ENCODE measurements at places on chromosomes 11 and 22. TPM values are rescaled to one million over a fixed set of nuclear protein-coding genes. Genes with fewer than 3 reads are reported as not detected.

DNA sequence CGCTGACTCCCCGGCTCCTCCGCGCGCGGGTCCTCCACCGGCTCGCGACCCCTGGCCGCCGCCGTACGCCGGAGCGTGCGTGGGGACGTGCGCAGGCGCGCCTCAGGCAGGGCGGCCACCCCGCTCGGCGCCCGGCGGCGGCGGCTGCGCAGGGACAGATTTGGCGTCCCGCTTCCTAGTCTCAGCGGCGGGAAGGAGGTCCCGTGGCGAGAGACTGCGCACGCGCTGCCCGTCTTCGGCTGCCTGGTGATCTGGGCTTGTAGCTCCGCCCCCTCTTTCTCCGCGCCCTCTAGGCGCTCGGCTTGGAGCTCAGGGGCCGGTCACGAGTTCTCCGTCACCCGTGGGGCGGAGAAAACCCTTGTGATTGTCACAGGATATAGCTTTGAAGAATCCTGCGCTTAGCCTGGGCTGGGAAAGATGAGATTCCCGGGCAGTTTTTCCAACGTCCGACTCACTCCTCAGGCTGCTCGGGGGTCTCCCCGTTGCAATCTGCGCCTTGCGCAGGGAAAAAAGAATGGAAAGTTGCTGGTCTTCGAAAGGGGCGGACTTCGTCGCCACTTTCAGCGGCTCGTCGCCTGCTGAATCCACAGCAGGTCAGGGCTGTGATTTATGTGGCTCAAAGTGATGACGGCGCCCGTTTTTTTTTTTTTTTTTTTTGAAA lies at the start of gene PATL1:
Gene PATL1 (minus strand): TSS at position 88 of the 661 bp plus-strand sequence. CDS start 142 bp downstream, outside the sequence.
- peak; percentile 98 for DNase-seq

- no peak for DNase-seq
These were observed 18.1 kb upstream of the INCENP start for GRCh38 chr11:62105667-62106191.

- no peak for DNase-seq
These were observed 19.4 kb upstream of the TMPRSS4 start for GRCh38 chr11:118057251-118058145.

IGLL1 gene
- 171 TPM for total RNA-seq

DNA sequence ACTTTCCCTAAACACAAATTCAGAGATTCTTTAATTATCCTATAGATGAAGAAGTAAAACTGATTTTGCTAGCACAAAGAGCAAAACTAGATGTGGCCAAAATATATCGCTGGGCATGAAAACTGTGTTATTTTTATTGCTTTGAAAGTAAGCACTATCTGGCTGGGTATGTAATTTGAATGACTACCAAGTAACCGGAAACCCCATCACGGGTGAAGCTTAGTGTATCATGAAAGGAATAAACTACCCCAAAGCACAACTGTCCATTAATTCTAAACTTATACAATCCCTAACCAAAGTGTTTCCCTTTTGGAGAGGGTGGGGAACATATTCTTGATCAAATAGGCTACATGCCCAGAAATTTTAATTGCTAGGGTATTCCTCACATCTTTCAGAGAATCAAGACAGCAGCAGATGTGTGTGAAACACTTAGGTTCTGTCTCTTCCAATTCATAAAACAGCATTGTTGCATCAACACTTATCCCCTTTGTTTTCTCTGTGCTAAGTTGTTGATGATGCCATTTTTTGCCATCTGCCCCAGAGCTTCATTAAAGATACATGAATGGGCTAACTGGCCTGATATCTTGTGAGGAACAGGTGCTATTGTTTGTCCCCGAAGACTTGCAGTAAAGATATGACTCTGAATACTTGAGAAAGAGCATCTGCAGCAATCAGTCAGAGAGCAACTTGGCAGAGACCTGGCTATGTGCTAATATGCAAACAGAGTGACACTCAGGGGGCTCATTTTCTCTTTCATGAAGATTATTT lies 238.2 kb downstream of the SOX6 start:
- DNase-seq: no peak

DNA sequence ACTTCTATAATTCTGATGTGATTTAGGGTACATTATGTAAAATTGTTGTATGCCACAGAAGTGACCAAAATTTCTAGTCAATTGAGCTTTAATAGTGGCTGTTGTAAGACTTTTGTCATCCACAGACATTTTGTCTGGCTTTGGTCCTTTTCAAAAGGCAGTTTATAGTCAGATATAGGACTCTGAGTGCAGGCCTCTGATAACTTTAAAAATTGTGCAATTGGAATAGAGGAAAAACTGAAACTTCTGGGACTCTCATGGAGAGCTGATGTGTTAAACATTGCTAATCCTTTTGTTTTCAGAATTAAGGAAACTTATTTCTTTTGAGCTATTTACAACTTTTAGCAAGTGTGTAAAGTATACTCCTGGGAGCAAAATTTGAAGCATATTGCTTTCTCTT lies 9.0 kb upstream of the MRPL17 start:
- no peak for DNase-seq

APOA4 gene
- not detected for total RNA-seq

- no peak for DNase-seq
These were observed 762.8 kb downstream of the BRD1 start for GRCh38 chr22:49064836-49065235.

GGT1 gene
- 36.4 TPM for total RNA-seq

GUCY1A2 gene
- 0.04 TPM for total RNA-seq

GRCh38 chr11:76806608-76807205 lies 23.6 kb downstream of the TSKU start:
- DNase-seq: no peak

DNA sequence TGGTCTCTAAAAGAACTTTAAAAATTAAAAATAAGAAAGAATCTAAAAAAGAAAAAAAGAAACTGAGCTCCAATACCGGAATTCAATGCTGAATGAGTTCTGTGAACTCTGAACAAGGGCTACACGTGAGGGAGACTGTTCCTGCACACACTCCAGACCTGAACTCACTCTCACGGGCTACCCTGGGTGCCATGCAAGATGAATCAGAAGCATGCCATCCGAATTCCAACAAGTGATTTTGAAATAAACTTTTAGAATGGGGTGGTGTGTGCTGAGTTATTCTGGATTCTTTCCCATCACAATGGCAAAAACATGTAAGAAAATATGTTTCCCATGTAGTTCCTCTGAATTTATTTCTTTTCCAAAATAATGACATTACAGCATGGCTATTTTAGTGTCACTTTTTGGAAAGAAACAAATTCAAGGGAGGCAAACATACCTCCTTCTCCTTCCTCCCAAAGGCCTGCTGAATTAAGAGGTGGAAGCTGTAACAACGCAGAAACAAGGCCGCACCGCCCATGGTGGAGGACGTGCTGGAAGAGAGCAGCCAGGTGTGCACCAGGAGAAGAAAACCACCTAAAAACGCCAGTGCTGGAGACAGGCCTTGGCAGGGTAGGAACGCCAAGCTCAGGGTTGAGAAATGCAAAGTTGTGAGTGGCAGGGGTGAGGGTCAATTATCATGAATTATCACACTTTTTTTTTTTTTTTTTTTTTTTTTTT lies 63.2 kb upstream of the ARFGAP3 start:
- DNase-seq: no peak

GRCh38 chr11:119361056-119361787 lies 14.7 kb upstream of the MFRP start:
- DNase-seq: peak; percentile 83

C1QTNF5 gene
- not detected for total RNA-seq

TXNRD2 gene
- total RNA-seq: 7.0 TPM

MUC6 gene
- not detected for total RNA-seq

DNA sequence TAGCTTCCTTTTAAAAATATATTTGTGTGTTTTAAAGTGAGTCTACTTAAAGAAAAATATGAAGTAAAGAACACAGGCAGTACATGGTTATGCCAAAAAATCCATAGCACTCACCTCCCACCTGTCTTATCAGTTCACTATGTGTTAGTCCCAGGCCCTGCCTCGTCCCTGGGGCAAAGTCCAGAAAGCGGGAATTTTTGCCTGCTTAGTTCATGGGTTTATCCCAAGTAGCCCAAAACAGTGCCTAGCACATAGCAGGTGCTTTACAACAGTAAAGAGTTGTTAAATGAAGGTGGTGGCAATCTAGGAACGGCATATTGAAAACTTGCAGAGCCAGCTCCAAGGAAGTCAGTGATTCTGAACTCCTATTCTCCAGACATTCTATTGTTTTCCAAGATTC lies 154.0 kb downstream of the MN1 start:
- no peak for DNase-seq

SYT7 gene
- total RNA-seq: not detected

- peak; percentile 99 for DNase-seq
These were observed at the start of gene GANAB for GRCh38 chr11:62645946-62646824. GANAB (minus strand) TSS chr11:62646613; CDS start chr11:62646599, 14 bp downstream.

OR51S1 gene
- not detected for total RNA-seq

- DNase-seq: no peak
These were observed 177.7 kb downstream of the SNX19 start for GRCh38 chr11:130738611-130739010.

TSPAN32 gene
- not detected for total RNA-seq

DNA sequence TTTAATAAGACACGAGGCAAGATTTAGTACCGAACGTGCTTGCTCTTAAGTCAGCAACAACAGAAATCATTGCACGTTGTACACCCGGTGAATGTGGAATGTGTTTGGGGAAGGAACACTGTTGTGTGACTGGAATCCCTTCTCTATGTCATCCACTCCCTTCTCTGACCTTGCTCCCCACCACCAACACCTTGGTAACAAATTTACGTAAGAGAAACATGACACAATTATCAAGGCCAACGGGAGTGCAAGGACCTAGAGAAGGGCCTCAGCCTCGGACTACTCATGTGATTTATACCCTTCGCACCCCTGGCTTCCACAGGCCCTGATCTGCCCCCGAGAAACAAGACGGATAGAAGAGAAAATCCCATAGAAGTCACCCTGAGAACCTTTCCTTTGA lies 236.2 kb downstream of the LARGE1 start:
- DNase-seq: no peak

PATE2 gene
- total RNA-seq: not detected

GTSE1 gene
- total RNA-seq: 15.3 TPM

DNA sequence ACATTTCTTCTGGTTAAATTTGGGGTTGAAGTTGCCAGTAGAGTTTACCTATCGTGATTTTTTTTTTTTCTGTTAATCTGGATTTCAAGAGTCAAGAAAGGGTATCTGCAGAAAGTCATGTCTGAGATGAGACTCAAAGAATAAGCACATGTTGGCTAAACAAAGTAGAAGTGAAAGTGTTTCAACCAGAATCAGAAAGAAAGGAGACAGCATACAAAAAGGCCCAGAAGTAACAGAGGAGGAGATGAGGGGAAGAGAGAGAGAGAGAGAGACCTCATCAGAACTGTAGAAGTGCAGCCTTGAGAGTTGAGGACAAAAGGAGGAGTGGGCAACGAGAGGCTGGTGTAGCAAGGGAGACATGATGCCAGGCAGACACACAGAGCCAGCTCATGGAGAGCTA lies 54.9 kb downstream of the SVIP start:
- no peak for DNase-seq

DNA sequence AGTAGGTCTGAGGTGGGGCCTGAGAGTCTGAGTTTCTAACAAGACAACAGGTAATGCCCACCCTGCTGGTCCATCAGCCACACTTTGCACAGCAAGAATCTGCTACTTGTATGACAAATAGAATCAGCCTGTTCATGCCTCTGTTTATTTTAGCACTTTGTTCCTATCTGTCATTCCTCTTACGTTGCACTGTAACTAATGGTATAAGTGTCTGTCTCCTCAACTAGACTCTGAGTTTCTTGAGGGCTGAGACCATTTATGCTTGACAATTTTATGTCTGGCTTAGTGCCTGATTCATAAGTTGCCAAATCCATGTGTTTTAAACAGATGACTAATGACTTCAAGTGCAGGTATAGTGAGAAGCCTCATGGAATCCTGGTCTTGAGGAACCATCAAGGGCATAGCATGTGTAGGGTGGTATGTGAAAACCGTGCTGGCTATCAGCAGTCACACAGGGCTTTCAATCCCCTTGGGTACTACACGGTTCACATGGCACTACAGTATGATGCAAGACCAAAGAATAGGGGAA lies 209.7 kb downstream of the C11orf91 start:
- DNase-seq: no peak

GRCh38 chr22:25449781-25450317 lies 114.6 kb upstream of the GRK3 start:
- no peak for DNase-seq

GRCh38 chr11:69368119-69368880 lies 74.3 kb downstream of the MYEOV start:
- DNase-seq: no peak

GRCh38 chr11:1303973-1304372 lies 5.5 kb downstream of the TOLLIP start:
- DNase-seq: no peak

ANO3 gene
- not detected for total RNA-seq

EHF gene
- not detected for total RNA-seq

DNA sequence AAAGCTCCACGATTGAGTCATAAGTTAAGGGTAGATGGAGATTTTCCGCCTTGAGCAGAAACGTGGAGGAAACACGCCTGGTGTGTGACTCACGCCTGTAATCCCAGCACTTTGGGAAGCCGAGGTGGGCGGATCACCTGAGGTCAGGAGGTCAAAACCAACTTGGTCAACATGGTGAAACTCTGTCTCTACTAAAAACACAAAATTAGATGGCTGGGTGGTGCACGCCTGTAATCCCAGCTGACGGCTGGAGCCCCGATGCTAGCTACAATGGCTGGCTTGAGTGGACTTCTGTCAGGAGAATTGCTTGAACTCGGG lies 17.3 kb upstream of the DGCR8 start:
- DNase-seq: no peak

- peak; percentile 49 for DNase-seq
These were observed 41.1 kb downstream of the OR10A6 start for GRCh38 chr11:7889985-7890384.

- no peak for DNase-seq
These were observed 56.7 kb upstream of the PTPRJ start for GRCh38 chr11:47923667-47924066.

DNA sequence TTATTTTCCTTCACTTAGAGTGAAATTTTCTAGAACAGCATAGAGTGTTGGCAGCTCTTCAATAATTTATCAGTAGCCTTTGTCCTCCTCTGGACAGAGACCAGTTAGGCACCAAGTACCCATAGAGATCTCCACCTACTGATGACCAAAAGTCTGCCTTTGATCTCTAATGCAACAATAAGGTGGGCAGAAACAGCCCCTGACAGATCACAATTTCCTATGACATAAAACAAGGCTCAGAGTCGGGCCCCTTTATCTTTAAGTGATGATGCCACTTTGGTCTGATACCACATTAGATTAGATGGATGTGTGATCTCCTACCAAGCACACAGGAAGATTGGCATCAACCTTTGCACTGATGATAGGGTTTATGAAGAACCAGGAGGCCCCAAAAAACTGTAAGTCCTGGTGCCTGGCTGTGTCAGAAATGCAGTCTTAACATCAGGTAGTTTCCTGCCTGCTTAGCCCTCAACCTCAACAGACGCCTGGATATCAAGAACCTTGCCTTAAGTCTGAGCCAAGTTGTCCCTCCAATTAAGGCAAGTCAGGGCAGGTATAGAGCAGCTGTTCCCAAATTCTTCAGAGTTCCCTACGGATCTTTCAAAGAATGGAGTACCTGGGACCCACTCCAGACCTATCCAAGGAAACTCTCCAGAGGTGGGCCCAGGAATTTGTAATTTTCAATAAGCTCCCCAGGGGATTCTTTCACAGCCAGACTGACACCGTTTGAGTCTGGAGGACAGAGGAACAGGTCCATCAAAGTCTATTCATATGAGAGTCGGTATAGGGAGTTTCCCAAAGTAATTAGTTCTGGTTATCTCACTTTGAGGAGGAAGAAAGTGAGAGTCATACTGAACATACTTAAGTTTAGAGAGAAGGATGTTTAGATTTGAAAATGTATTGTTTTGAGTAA lies 30.6 kb upstream of the TMPRSS4 start:
- no peak for DNase-seq

Measured in Karpas-422 (cell line).